HFFc6 (cell line): ENCODE measurements at places on chromosomes 5 and 9. TPM values are rescaled to one million over a fixed set of nuclear protein-coding genes. Genes with fewer than 3 reads are reported as not detected.

DNA sequence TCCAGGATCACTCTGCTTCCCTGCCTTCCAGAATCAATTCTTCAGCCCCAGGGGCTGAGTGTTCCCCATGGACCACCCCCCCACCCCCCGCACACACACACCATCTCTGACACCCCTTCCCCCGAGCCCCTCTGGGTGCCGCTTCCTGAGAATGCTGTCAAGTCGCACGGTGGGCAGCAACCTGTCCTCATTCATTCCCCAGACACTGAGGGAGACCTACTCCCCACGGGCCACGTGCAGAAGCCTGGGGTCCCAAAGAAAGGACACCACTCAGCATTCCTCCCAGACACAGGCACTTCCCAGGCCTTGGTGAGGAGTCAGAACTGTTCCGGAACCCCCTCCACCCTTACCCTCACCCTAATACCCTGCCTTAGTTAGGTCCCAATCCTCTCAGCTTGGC, 12.8 kb downstream of the CPLX2 start:
- no peak for DNase-seq

DNA sequence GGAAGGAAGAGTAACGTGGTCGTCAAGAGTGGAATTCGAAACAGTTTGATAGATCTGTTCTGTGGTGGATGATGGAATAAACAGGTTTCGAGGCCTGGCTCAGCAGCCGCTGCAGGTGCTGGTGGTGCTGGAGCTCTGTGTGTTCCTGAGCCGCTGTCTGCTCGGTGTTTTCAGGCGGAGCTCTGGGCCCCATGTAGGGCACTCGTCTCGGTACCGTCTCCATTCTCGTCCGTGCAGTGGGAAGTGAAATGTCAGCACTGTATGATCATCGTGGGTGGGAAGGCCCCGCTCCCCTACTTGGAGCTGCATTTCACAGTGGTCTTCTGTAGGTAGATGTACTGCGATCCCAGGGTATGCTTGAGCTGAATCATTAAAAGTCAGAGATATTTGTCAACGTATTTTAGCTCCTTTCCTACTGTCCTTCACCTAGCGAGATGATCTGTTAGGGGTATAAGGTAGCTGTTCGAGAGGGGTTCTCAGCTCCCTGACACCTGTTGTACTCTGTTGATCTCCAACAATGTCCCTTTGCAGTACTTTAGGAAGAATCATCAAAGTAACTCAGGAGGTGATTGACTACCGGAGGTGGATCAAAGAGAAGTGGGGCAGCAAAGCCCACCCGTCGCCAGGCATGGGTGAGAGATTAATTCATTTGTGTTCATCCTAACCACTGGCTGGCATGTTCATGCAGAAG, 35.9 kb downstream of the TENT4A start:
- DNase-seq: no peak

DNA sequence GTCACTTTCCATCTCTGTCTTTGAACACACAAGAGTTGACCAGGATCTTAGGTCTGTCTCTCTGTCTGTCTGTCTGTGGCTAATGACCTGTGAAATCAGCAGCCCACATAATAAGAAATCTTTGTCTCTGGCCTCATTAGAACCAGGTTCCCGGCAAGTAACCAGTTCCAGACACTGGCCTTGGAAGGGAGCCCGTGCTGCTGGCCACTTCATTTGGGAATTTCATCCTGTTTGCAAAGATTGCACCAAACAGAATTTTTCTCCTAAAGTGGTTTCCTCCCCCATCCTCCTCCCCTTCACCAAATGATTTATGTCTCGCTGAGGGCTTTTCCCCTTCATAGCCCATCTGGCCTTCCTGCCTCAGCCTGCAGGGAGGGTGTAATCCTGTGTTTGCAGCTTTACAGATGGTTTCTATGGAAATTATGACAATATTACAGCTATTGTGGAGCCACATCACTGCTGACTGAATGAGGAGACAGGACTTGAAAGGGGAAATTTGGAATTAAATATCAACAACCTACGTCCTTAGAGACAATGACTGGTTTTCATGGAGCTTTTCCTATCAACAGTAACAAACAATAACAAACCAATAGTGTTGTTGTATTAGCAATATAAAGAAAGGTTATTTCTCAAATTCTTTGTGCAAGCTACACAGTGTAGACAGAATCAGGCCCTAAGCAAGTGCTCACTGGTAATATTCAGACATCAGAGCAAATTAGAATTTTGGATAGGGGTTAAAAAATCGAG, 25.7 kb downstream of the DPYSL3 start:
- DNase-seq: peak; percentile 96

DNA sequence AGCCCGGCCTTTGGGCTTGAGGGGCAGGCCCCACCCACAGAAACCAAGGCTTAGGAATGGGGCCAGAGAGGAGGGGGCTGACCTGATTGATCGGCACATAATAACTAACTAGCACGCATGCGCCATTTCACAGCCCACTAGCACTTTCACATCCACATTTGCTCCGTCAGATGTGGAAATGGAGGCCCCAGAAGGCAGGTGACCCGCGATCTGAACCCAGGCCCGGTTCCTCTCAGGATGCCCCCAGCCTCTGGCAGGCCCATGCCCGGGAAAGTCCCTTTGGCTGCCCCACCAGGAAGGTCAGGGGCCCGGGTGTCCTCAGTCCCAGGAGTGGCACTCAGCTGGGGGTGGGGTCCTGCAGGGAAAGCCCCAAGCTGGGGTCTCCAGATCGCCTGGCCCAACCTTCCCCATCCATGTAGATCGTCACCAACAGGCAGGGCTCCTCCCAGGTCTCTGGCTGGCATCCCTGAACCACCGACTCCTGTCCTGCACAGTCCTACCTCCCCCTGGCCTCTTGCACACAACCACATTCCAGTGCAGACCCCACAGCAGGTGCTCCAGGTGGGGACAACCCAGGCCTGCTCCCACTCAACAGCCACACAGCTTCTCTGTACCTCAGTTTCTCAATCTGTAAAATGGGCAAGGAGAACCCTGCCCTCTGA, 46.7 kb downstream of the VAV2 start:
- DNase-seq: no peak

DNA sequence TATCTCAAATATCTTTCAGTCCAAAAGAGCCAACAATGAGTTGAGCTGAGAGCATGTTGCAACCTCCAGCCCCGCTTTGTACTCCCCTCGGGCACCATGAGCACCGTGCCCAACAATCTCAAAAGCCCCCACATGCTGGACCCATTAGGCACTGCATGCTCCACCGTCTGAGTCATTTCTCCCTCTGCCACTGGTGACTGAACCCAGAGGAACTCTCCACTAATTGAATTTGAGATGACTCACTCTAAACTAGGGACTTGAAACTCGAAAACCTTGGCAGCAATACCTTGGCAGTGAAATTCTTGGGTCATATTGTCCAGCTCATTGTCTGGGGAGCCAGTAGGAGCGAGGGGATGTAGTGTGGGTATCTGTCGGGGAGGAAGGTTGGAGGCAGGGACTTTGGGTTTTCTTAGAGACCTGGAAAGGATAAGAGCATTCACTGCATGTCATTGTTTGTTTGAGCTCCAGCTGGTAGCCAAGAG, 49.9 kb upstream of the SLIT3 start:
- peak; percentile 99 for DNase-seq

DNA sequence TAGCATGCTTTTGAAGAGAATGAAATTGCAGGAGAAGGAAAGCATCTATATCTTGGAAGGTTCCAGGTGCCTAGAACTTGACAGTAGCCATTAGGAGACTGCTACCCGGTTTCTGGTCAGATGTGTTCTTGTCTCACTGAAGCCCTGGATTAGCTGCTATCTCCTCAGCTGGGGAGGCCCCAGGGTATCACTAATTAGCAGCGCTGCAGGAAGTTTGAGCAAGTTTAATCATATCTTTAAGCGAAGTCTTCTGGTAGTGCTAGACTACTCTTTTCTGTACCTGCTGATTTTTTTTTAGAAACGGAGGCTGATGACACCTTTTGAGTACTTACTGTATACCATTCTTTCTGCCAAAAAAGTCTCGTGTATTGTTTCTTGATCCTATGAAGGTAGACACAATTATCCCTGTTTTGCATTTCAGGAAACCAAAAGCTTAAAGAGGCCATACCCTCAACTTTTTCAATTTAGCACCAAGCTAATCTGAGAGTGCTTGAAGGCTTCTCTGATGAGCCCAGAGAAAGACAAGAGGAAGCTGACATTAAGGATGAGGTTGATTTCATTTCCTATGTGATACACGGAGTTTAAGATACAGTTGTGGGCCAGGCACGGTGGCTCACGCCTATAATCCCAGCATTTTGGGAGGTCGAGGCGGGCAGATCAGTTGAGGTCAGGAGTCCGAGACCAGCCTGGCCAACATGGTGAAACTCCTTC, 201.3 kb downstream of the ARHGAP26 start:
- DNase-seq: no peak

DNA sequence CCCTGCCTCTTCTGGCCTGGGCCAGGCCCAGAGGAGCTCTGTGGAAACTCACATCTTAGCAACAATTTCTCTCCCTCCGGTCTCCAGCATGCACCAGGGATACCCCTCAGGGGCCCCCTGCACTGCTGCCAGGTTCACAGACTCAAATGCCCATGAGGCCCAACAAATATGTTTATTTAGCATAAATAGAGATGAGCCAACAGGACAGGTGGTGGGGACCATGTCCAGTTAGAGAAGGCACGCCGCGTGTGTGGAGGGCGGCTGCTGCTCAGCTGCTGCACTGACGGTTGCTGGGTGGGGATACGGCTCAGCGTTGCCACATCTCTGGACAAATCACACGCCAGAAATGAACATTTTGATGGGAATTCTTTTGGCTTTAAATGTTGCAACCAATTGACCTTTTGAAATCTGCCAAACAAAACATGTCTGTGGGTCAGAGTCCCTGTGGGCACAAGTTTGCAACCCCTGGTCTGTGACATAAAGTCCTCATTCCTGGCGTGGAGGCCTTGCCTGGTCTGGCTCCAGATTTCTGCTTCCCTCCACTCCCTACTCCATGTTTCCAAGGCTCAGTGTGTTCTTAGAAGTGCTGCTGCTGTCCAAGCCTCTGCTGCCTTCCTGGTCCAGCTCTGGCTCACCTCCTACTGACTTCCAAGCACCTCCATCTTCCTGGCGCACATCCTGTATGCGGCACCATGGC, 88.9 kb downstream of the AMBP start:
- DNase-seq: no peak

GRCh38 chr9:123407217-123407851, 51.3 kb downstream of the CRB2 start:
- no peak for DNase-seq

- no peak for DNase-seq
These were observed 29.3 kb downstream of the SGCD start for GRCh38 chr5:156356238-156356637.

GRCh38 chr5:14109041-14109747, 33.9 kb upstream of the TRIO start:
- DNase-seq: peak; percentile 70

DNA sequence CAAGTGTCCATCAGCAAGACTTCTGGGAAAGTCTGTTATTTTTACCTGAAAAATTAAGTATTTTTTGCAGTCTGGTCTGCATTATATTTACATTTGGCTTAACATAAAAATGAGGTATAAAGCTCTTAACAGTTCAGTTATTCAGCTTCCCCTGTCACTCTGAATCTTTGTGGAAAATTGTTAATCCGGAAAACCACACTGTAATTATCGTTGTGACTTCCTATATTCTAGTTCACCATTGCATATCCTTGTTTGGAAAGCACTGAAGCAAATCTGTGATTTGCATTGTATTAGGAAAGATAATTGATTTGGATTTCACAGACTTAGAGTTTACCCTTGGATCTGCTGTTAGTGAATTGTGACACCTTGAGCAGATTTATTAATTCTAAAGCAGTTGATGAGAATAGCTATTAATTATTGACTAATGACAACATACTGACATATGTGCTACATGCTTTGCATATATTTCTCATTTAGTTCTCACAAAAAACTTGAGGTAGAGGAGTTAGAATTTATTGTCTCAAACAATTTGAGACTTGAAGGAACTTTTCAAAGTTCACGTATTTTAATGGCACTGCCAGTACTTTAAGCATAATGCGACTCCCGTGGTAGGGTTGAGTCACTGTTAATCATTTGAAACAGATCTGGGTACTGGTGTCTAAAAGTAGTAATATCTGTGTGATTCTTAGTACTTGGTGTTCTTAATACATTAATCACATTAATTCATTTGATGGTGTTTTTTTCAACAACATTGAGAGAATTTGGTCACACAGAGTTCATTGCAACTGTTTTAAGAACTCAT, 71.8 kb upstream of the LRRC70 start:
- DNase-seq: no peak

DNA sequence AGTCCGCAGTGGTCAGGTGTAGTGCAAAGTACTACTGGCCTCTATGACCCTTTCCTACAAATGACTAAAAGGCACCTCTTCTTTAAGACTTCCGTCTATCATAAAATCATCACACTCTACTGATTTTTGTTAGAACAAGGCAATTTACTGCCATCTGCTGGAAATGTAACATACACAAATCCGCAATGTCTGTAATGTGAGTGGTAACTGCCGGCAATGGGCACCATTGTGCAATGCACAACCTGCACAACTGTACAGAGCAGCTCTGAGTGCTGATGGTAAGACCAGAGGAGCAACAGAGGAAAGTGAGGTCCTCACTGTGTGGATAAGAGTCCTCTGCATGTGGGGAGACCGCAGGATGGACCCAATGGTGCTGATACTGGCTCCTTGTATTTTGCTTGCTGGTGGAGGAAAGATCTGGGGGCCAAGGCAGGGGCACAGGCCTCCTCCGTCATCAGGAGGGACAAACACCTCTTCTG, 103.7 kb downstream of the ATPSCKMT start:
- DNase-seq: peak; percentile 55

- DNase-seq: no peak
These were observed 327.1 kb upstream of the NUDT12 start for GRCh38 chr5:103889500-103890209.

- DNase-seq: peak; percentile 24
These were observed 19.6 kb upstream of the ENC1 start for GRCh38 chr5:74660140-74660539.

GRCh38 chr9:100488177-100488576, 15.2 kb downstream of the TMEFF1 start:
- no peak for DNase-seq

GRCh38 chr9:109455861-109456260, 42.2 kb downstream of the PTPN3 start:
- no peak for DNase-seq

GRCh38 chr5:128574041-128574440, 36.0 kb upstream of the FBN2 start:
- peak; percentile 18 for DNase-seq

- peak; percentile 59 for DNase-seq
These were observed 10.6 kb downstream of the SPINK4 start for GRCh38 chr9:33250458-33250995.

- peak; percentile 33 for DNase-seq
These were observed 55.4 kb downstream of the HINT1 start for GRCh38 chr5:131109540-131110255.

Gene TMC1
- total RNA-seq: 0.09 to 1.4 TPM (median 0.27 TPM) in 3 replicates

Gene VCAN
- total RNA-seq: 22.9 to 25.0 TPM (median 24.2 TPM) in 3 replicates

Gene CARD6
- 1.7 and 3.4 TPM in 2 replicates for total RNA-seq

Gene TMOD1
- 0.42 and 0.60 TPM in 2 replicates for total RNA-seq

Gene GABRA6
- not detected in 3 replicates for total RNA-seq

Gene CD72
- total RNA-seq: 0.63 to 0.92 TPM (median 0.71 TPM) in 3 replicates

Gene OR1J4
- total RNA-seq: not detected in 3 replicates

Gene MED27
- total RNA-seq: 31.7 to 36.1 TPM (median 32.1 TPM) in 3 replicates

Gene LCN6
- not detected in 3 replicates for total RNA-seq

Gene ABITRAM
- 11.1 to 14.0 TPM (median 12.8 TPM) in 3 replicates for total RNA-seq

Gene ADAMTS13
- total RNA-seq: 0.86 to 1.4 TPM (median 0.96 TPM) in 3 replicates

Gene GPX3
- 0.73 to 0.85 TPM (median 0.77 TPM) in 3 replicates for total RNA-seq
